ENCODE measurements at places on chromosomes 4 and X. TPM values are rescaled to one million over a fixed set of nuclear protein-coding genes. Genes with fewer than 3 reads are reported as not detected.

DNA sequence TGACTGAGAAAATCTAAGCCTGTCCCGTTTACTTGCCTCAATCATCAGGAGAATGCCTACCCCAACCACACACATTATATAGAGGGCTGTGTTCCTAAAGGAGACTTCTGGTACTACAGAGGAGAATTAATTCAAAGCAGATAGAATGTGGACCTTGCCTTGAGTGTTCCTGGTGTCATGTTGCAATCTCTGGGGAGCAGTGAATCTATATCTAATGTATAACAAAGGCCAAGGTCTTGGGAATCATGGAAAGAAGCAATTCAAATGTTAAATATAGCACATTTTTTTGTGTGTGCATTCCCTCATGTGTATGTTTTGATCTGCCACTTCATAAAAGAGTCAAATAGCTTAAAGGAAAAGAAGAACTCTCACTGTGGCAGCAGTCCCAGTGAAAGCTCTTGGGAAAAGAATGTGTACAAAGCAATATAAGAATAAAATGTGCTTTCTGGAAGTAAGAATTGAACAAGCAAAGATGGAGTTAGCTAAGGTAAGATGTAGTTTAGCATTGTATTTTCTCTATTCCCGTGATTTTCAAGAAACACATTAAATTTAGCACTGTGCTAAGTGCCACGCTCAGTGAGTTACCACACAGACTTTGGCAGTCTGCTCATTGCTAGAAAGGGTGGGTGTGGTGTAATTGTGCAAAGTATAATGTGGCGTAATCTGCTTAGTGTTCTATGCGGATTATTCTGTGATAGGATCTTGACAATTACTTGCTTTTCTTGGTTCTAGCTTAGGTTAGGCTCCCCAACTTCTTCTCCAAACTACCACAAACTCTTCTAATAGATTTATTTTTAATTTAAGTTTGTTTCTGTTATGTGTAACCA is 13.7 kb downstream of the ADH6 start:
- no peak for DNase-seq
- no peak overlapping the region for H3K27ac ChIP-seq
- H3K4me1 ChIP-seq = no peaks in the 10 kb centered on the region
- H3K36me3 ChIP-seq = no peaks in the 10 kb centered on the region
- no peaks in the 10 kb centered on the region for H3K27me3 ChIP-seq

DNA sequence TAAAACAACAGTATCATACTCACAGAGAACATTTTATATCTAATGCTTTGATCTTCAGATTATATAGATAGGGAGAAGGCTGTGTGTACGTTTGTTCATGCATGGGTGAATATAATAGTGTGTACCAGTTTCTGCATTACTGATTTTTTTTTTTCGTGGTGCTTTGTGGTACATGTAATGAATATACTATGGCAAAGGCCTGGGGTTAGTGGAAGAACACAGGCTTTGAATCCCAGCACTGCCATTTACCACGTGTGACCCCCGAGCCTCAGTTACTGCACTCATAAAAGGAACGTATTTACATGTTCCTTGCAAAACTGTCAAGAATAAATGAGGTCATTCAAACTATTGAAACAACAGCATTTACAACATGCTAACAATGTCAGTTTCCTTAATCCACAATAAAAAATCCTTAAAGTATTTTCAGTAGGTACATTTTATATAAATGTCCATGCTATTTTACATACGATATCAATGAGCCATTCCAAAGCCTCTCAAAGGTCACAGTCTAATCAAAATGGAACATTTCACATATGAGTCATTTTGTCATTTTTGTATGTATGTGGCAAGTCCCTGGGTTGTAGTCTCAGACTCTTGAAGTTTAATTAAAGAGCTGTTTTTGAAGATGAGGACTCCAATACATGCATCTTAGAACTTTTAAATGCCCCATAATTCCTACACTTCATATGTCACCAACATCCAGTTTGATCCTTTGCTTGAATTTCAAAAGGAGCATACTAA is 242.8 kb downstream of the PPP3CA start:
- H3K36me3 ChIP-seq = no peaks in the 10 kb centered on the region
- no peaks in the 10 kb centered on the region for H3K27me3 ChIP-seq
- no peak overlapping the region for H3K27ac ChIP-seq
- no peaks in the 10 kb centered on the region for H3K4me1 ChIP-seq
- no peak overlapping the region for H3K4me3 ChIP-seq
- DNase-seq = no peak

DNA sequence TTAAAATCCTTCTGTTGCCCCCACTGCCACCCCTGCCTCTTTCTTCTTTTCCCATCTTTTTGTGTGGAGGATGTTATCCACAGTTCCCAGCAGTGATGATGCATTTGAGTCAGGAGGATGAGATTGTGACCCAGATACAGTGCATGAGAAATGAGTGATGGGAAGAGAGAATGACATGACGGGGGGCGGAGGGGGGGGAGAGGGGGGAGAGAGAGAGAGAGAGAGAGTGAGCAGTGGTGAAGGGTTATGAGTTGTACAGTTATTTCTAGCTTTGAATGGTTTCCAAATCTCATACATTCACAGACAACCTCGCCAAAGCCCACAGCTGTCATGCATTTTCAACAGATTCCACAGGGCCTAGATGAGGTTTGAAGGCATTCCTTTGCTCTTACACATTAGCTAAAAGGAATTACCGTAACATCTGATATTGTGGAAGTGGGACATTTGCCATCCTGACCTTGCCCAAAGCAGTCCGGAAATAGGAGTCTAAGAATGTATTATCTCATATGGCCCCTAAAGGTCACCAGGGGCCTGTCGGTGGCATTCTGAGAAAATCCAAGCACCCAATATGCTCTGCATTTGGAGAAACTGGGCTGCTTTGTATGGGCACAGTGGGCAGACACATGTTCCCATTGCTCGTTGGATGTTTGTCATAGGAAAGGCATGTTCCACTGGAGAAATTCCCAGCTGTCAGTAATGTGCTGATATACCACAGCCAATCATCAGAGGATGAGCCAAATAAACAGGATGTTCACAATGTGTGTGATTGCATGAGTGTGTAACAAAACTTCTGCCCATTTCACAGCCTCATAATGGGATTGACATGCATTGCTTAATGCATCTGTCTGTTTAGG is 435.8 kb downstream of the SPRY1 start:
- no peaks in the 10 kb centered on the region for H3K36me3 ChIP-seq
- DNase-seq = no peak

The RBM47 gene
- 62.1 TPM for total RNA-seq

The DCAF4L1 gene
- total RNA-seq = 0.36 TPM

The F8A2 gene
- not detected for total RNA-seq

DNA sequence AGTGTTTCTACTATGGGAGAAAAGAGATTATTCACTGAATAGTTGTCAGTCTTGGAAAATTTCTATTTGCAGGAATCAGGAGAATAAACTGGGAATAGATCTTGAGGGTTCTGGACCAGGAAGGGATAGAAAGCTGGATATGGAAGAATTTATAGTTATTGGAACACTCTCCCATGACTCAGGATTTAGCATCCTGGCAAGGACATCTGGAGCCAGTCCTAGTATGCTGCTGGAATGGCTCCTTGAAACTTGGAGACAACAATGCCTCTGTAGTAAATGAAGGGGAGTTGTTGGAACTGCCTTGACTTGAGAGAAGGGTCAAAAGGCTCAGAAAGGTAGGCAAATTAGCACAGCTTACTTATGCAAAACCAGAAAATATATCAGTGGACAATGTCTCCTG is 23.5 kb upstream of the THOC2 start:
- H3K27ac ChIP-seq = no peak overlapping the region
- H3K27me3 ChIP-seq = no peaks in the 10 kb centered on the region
- no peaks in the 10 kb centered on the region for H3K4me1 ChIP-seq
- H3K36me3 ChIP-seq = no peaks in the 10 kb centered on the region
- no peak for DNase-seq

DNA sequence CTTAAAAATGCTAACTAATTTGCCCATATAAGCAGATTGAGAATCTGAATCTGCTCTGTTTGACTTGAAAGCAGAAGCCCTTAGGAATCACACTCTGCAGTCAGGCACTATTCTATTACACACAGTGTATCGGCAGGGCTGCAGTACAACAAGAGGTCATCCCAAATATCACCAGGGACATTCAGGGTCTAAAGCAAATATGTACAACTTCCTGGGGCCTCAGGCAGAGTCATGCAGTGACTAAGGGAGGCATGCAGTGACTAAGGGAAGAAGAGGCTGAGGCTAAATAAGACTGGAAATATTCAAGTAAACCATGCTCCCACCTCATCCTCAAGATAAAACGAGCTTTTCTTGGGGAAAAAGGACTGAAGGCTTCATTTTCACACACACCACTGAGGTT is 20.9 kb downstream of the MAPK10 start:
- no peaks in the 10 kb centered on the region for H3K36me3 ChIP-seq
- no peak overlapping the region for H3K4me3 ChIP-seq
- H3K27me3 ChIP-seq = no peaks in the 10 kb centered on the region
- no peaks in the 10 kb centered on the region for H3K4me1 ChIP-seq
- DNase-seq = no peak

DNA sequence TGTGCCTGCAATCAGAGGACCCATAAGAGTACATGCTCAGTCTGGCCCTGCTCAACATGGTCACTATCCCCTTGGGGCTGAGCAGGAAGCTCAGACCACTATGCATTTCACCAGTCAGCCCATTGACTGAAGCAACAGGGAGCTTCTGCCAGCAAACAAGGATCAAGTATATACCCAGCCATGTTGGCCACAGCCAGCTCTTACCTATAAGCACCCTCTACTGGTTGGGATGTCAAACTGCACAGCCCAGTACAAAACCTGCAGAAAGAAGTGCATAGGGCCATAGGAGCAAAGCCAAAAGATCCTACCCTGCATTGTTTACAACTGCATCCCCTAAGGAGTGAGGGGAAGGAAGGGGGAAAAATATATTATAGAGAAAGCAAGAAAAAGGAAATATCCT is 214.4 kb upstream of the CPEB2 start:
- no peak overlapping the region for H3K4me3 ChIP-seq
- no peaks in the 10 kb centered on the region for H3K4me1 ChIP-seq
- peak; percentile 3 for DNase-seq
- no peak overlapping the region for H3K27ac ChIP-seq
- no peaks in the 10 kb centered on the region for H3K36me3 ChIP-seq

DNA sequence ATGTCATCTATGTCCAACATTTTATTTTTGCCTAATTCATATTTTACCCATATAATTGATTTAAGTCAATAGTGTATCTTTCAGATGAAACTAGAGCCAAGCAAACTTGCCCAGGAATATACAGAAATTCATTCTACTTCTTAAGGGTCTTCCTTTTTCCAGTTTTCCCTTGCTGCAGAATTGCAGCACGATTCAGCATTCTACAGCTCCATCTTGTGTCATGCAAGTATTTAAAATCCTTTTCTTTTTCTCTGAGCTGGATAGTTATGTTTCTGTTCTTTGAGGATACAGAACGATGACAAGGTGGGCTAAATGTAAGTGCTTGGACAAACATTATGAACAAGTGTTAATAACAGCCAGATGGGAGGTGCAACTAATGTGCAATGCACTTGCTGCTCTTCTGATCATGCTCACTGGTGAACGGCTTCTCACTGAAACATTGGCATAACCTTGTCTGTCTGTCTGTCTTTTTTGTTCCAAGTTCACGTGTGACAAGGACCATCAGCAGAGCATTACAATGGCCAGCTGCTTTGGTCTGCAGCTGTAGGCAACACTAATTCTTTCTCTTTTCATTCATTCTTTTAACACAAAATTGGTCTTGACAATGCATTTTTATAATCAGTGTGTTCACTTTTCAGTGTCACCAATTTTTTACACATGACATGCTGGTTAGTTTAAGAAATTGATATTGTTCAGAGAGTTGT is 1821.7 kb downstream of the ARAP2 start:
- no peak for DNase-seq
- no peaks in the 10 kb centered on the region for H3K36me3 ChIP-seq
- no peaks in the 10 kb centered on the region for H3K27me3 ChIP-seq
- no peaks in the 10 kb centered on the region for H3K4me1 ChIP-seq
- H3K27ac ChIP-seq = no peak overlapping the region
- no peak overlapping the region for H3K4me3 ChIP-seq

- peaks cover 14% of the 10 kb centered on the region for H3K4me1 ChIP-seq
- no peak overlapping the region for H3K4me3 ChIP-seq
- no peaks in the 10 kb centered on the region for H3K36me3 ChIP-seq
- no peak overlapping the region for H3K27ac ChIP-seq
- H3K27me3 ChIP-seq = no peaks in the 10 kb centered on the region
Measured at GRCh38 chr4:128663325-128663724, 146.2 kb upstream of the JADE1 start.

The TGIF2LX gene
- total RNA-seq = not detected

DNA sequence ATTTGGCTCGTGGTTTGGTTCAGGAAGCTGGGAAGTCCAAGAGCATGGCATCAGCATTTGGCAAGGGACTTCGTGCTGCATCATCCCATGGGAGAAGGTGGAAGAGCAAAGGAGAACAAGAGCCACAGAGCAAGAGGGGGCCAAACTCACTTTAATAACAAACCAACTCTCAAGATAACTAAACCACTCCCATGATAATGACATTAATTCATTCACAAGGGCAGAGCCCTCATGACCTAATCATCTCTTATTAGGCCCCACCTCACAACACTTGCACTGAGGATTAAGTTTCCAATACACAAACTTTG is 113.4 kb upstream of the ATXN3L start:
- H3K36me3 ChIP-seq = no peaks in the 10 kb centered on the region
- no peak overlapping the region for H3K4me3 ChIP-seq
- H3K4me1 ChIP-seq = no peaks in the 10 kb centered on the region
- no peak for DNase-seq
- no peaks in the 10 kb centered on the region for H3K27me3 ChIP-seq

GRCh38 chrX:97931586-97931985 is 1047.9 kb downstream of the RPA4 start:
- no peaks in the 10 kb centered on the region for H3K36me3 ChIP-seq
- H3K27me3 ChIP-seq = no peaks in the 10 kb centered on the region
- DNase-seq = no peak
- no peaks in the 10 kb centered on the region for H3K4me1 ChIP-seq

- H3K27me3 ChIP-seq = no peaks in the 10 kb centered on the region
- H3K36me3 ChIP-seq = no peaks in the 10 kb centered on the region
- H3K4me3 ChIP-seq = no peak overlapping the region
- peaks cover 15% of the 10 kb centered on the region for H3K4me1 ChIP-seq
Measured at GRCh38 chr4:105215609-105216313, 69.1 kb downstream of the TET2 start.

DNA sequence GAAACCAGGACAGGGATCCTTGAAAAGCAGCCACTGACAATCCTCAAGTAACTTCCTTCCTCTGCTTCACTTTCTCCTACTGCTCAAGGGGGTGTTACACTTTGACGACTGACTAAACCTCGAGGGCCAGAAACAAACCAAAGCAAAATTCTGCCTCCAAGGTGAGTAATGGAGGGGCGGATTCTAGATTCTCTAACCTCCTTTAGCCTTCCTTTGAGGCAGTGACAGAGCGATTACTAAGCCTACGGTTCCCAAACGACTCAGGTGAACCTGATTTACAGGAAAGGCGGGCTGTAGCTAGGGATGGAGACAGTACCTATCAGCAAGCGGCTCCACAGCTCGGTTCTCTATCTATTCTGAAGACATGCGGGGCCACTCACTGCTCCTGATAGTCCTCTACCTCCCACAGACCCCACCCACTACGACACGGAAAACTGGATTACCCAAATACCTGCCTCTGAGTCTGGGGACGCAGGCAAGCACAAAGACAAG is 487 bp downstream of the TBCK start:
- peaks cover 44% of the 10 kb centered on the region for H3K4me1 ChIP-seq
- peak; percentile 85 for DNase-seq
- no peak overlapping the region for H3K27ac ChIP-seq
- no peaks in the 10 kb centered on the region for H3K36me3 ChIP-seq
- peak overlapping the region; percentile 75 for H3K4me3 ChIP-seq
- no peaks in the 10 kb centered on the region for H3K27me3 ChIP-seq
